ENCODE measurements at places on chromosomes 5 and 9.

DNA sequence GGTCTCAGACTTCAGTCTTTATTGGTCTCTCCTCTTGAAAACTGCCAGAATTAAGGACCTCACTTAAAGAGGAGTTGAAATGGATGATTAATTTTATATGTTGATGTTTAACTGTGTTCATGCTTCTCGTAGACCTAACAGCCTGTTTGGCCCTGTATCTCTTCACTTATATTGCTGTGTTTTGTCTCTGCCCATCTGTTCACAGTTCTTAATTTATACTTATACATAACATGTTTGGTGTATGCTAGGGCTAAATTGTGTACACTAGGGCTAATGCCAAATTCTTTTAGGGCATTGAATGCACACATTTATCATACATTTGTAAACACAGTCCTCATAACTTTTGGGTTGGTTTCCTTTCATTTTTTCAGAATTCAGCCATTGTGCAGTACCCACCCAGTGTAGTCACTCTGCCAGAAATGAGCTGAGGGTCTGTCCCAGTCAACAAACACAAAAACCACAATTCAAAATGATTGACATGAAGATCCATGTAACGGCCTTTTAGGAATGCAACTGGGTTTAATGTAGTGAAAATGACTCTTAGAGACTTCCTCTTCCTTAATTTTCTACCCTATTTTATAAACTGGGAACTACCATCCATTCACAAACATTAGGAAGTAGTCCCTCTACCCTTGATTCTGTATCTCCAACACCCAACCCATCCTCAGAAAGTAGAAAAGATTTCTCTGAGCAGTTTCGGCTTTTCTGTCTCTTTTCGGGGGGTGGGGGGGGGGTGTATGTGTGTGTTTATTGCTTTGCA, 668.8 kb upstream of the KLF4 start:
- no peak for DNase-seq

DNA sequence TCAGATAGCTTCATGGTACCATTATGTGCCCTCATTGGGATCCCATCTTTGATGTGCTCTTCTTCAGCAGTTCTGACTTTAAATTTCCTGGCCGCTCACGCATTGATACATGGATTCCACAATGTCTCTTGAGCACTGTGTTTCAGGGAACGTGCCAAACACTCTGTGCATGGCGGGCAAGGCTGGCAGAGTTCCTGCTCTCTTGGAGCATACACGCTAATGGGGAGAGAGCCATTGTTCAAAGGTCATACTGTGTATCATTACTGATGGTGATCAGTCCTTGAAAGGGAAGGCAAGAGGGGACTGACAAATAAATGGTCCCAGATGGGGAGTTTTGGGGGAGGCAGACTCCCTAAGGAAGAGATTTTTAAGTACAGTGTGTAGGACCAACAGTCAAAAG, 52.3 kb downstream of the AMBP start:
- no peak for DNase-seq

DNA sequence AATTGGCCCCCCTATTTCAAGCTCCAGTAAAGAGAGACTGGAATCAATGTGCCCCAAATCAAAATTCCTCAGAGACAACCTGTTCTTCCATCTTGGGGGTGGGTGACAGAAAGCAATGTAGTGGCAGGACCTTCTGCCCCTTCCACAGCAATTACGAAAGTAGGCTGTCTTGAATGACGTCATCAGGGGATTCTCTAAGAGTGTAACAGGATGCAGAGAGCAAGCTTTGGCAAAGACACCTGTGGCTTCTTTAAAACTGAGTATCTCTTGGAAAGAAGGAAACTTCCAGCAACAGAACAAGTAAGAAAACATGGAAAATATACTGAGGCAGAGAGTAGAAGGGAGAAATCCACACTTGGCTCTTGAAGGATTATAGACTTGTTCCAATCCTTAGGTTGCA, 247.6 kb upstream of the PDE4D start:
- DNase-seq = no peak

DNA sequence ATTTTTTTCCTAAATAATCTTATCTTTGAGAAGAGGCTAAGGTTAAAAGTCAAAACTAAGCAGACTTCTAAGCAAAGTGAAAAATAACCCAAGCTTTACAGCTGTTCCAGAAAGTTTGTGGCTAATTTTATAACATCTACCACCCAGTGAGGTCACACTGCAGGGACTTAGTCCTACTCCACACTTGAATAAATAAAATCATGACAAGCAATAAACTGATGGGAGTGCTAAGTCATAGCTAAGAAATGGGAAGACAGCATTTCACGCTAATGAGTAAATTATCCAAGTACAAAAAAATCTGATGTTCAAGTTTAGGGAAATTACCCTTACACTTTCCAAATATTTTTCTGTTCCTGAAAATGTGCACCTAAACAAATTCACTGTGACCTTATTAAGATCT, 47.7 kb downstream of the ZNF608 start:
- DNase-seq = no peak

DNA sequence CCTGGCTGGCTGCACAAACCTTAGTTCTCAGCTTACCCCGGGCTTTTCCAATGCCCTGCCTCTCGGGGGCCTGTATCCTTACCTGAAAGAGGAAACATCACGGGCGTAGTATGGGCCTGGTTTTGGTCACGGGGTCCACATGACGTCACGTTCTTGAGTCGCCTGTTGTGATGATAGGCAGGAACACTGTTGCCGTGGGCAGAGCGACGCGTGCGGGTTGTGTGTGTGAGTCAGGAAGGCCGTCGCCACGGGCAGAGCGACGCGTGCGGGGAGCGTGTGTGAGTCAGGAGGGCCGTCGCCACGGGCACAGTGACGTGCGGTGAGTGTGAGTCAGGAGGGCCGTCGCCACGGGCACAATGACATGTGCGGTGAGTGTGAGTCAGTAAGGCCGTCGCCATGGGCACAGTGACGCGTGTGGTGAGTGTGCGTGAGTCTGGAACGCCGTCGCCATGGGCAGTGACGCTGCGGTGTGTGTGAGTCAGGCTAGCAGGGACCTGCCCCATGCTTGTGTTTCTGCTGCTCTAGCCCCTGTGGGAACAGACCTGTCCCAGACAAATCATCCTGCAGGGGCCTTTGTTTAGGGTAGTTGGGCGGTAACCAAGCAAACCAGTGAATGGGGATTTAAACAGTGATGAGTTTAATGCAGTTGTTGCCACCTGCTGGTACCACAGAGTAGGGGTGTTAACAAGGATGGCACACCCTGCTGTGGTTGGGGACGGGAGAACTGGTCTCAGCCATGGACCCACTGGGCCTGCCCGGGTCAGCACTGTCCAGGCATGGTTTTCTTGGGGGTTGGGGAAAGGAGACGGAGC, 19.8 kb downstream of the TRIP13 start:
- DNase-seq = no peak

- DNase-seq = no peak
Measured at GRCh38 chr9:2655411-2655901, 33.9 kb downstream of the VLDLR start.

- no peak for DNase-seq
Measured at GRCh38 chr5:58444805-58445204, 15.1 kb downstream of the PLK2 start.

DNA sequence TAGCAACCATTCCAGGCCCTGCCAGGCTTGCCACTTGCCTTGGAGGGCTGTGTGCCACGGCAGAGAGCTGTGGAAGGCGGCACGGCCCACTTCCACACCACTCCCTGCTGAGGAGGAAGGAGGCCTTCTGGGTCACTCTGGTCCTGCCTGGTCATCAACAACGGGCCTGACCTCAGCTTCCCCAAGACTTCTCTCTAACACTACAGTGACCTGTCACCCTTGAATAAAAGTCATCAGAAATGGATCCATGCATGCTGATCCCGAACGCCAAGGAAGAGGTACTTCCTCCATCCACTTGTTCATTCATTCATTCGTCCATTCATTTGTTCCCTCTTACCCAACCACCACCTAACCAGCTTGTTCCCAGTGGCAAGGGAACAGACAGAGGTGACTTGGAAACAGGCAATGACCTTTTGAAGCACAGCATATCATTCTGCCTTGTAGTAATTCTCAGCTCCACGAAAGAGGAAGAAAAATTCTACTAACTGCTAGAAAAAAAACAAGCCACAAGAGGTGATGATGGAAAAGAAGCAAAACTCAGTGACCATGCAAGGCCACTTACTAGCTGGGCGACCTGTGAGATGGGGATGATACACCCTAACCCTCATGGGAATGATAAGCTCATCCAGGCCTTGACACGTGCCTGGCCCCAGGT, 58.6 kb downstream of the STK10 start:
- DNase-seq = no peak
